ENCODE measurements at places on chromosomes 6 and 20. TPM values are rescaled to one million over a fixed set of nuclear protein-coding genes. Genes with fewer than 3 reads are reported as not detected.

GRCh38 chr20:8589956-8590355 is 457.9 kb downstream of the PLCB1 start:
- no peak for DNase-seq

DNA sequence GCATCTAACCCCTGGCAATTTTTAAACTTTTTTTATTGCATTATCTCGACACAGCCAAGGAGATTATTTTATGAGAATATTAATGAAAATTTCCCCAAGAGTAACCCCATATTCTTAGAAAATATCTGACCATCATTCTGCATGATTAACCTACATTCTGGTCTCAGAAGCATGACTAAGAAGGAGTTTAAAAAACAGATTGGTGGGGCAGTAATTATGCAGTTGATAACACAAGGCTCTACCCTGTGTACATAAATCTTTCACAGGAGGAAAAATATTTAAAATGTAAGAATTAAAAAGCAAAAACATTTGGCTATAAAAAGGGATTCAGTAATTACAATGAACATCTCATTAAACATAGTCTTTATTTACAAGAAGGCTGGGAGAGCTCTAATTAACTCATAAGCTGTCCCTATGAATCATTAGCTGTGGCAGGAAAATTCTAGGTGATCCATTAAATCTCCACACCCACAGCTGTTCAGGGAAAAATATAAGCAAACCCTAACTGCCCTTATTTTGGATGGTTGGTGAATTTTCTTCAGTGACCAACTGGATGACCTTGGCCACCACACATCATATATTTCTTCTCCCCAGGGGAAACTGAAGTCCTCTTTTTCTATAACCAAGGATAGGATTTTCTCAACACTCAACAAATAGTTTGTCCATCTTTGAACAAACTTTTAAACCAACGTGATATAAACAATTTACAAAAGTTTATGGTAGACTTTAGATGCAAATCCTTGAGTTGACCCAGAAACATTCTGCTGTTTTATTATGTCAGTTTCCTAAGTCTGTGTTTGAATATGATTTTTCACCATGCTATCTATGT is 59.5 kb downstream of the PDE7B start:
- DNase-seq, result no peak

Gene LRP11
- 35.8 TPM for total RNA-seq

Gene POM121L2
- total RNA-seq, result not detected

DNA sequence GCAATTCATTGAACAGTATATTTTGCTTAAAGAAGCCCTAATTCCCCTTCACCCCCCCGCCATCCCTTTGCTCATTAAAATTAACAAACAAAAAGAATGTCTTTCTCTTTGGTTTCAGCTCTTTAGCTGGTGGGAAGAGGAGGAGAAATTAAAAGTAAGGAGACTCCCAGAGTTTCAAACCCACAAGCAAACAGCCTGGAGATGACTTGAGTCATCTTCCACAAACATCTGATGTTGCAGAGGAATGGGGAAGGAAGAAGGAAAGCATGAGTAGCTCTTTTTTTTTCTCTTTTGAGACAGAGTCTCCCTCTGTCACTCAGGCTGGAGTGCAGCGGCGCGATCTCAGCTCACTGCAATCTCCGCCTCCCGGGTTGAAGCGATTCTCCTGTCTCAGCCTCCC is 189.6 kb downstream of the ADAT2 start:
- DNase-seq, result no peak

DNA sequence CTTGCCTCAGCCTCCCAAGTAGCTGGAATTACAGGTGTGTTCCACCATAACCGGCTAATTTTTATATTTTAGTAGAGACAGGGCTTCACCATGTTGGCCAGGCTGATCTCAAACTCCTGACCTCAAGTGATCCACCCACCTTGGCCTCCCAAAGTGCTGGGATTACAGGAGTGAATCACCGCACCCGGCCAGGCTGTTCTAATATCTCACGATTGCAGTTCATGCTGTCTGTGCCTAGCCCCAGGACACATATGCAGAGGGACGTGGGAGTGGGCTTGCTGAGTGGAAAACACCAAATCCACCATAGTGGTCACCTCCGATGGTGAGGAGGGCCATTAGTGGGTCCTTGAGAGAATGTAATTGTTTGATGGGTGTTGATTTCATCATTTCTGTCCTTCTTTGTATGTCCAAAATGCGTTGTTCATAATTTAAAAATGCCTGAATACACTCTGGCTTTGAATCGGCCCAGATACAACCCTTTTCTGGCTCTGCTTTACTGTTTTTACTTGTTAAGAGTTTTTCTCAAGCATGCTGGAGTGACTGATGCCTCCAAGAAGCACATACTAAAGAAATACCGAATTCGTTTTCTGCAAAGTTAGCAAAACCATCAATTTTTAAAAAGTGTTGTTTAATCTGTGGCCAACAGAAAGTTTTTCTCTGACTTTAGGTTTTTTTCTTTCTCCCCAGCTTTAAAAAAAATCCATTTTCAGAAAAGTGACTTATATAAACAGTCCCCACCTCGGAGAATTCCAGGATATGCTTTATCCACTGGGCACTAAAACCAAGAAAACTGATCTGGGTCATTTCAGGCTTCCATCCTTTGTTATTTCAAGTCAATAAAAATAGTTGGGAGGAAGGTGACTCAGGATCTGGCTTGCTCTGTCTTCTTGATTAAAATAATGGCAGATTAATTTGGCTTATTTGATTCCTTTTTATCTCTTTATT is 18.8 kb upstream of the RALGAPA2 start:
- no peak for DNase-seq

Gene ENPP1
- total RNA-seq, result 51.2 TPM

- DNase-seq, result no peak
These were observed 92.5 kb downstream of the CD83 start for GRCh38 chr6:14210077-14210476.

- no peak for DNase-seq
These were observed 199.9 kb downstream of the DTNBP1 start for GRCh38 chr6:15462717-15463525.

Gene BTN1A1
- total RNA-seq, result not detected

GRCh38 chr6:128000363-128000762 is 99.5 kb upstream of the THEMIS start:
- DNase-seq, result no peak

DNA sequence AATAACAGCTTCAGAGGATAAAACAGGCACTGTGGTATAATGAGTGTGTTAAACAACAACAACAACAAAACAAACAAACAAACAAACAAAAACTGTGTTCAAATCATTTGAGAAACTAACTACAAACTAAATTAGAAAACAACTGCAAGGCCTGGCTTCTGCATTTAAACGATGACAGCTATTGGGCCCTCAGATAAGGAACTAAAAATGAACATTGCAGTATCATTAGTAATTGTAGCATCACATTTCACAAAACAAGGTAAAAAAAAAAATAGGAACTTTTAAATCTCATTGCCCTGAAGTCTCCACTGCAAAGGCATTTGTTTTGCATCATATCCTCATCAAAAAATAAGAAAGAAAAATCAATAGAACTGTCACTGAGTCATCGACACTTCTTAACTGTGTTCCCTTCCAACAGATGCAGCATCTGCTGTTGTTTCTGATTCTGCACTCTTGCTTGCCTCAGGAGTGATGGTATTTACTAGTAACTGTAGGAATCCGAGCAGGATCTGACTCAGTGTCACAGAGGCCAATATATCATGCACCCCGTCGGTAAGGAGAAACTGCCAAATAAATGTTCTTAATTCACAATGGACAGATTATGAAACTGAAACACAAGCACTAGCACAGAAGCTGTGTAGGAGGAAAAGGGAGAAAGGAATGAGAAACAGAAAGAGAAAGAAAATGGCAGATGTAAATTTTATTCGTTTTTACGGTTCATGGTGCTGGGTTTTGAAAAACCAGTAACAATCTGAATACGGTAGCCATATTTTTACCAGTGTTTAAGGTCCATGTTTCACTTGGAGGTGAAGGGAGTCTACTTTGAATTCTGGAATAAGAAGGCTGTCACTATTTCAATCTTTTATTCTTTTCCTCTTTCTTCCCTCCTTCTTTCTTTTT is 365.7 kb upstream of the EPHA7 start:
- no peak for DNase-seq

DNA sequence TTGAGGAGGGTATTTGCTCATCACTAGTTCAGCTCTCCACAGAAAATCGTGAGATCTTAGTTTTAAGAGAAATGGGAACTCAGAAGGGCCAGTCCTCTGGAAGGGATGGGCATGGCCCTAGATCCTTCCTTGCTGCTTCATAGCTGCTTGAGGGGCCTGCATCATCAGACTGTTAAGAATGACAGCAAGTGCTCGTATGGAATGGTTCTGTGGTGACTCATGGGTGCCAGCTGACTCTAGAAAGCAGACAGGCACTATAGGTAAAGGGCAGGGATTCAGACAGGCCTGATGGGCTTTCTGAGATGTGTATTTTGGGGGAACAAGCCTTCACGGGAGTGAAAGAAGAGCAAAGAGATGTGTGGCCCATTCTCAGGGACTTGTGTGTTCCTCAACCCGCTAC is 90.8 kb downstream of the MYLK4 start:
- DNase-seq, result no peak

Gene HLA-DPA1
- total RNA-seq, result 75.4 TPM

GRCh38 chr6:49025273-49026240 is 437.5 kb downstream of the MMUT start:
- DNase-seq, result no peak

DNA sequence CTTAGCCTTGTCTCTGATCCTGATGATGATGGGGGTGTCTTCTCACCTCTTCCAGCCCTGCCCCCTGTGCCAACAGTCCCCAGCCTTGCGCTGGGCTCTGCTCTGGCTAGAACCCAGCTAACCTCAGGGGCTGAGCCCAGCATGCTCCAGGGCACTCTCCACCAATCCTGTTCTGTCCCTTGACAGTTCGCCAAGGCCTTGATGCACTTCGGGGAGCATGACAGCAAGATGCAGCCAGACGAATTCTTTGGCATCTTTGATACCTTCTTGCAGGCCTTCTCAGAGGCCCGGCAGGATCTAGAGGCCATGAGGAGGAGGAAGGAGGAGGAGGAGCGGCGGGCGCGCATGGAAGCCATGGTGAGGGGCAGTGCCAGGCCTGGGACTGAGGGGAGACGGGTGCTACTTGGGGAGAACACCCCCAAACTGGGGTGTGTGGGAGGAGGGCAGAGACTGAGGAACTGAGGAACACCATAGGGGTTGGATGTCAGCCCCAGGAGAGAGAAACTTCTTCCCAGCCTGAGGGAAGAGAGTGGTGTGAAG is 33.1 kb downstream of the MOCS1 start:
- DNase-seq, result no peak

DNA sequence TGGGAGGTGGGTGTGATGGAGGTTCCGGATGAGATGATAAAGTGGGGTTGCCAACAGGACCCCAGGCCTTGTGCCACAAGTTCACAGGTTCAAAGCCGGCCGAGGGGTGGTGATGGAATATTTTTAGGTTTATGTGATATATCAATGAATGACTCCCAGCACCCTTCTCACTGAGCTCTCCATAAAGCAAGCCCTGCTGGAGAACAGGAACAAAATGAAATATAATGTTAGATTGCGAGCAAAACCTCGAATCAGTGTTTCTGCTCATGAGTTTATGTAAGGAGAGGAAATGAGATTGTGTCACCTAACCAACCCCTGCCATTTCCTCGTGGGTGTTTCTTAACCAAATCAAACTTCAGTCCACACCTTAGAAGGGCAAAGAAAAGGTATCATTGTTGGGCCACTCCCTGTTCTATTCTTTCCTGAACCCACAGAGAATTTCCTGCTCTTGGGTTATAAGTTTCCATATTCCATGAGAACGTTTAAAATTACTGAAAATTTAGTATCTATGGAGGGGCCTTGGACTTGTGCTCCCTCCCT is 192.2 kb upstream of the EXOC2 start:
- no peak for DNase-seq

Measured in breast epithelium (tissue), 4 donors.